ENCODE measurements at places on chromosomes 6 and 20.

- H3K27me3 ChIP-seq, result no peaks in the 10 kb centered on the region
- no peaks in the 10 kb centered on the region for H3K4me1 ChIP-seq
- H3K36me3 ChIP-seq, result no peaks in the 10 kb centered on the region
- H3K27ac ChIP-seq, result no peak overlapping the region
Observed at GRCh38 chr6:28490205-28490890, 25.2 kb downstream of the GPX6 start.

GRCh38 chr6:156909212-156910010 lies 132.2 kb downstream of the ARID1B start:
- no peak for DNase-seq
- no peaks in the 10 kb centered on the region for H3K36me3 ChIP-seq
- no peaks in the 10 kb centered on the region for H3K27me3 ChIP-seq

GRCh38 chr6:143363299-143363698 lies 87.2 kb downstream of the ADAT2 start:
- no peaks in the 10 kb centered on the region for H3K27me3 ChIP-seq
- no peak overlapping the region for H3K4me3 ChIP-seq
- no peaks in the 10 kb centered on the region for H3K4me1 ChIP-seq
- H3K36me3 ChIP-seq, result no peaks in the 10 kb centered on the region
- no peak overlapping the region for H3K27ac ChIP-seq

- DNase-seq, result no peak
- H3K4me1 ChIP-seq, result no peaks in the 10 kb centered on the region
- no peaks in the 10 kb centered on the region for H3K27me3 ChIP-seq
- no peak overlapping the region for H3K4me3 ChIP-seq
- no peak overlapping the region for H3K27ac ChIP-seq
Observed at GRCh38 chr20:36183155-36183944, 28.8 kb downstream of the EPB41L1 start.

DNA sequence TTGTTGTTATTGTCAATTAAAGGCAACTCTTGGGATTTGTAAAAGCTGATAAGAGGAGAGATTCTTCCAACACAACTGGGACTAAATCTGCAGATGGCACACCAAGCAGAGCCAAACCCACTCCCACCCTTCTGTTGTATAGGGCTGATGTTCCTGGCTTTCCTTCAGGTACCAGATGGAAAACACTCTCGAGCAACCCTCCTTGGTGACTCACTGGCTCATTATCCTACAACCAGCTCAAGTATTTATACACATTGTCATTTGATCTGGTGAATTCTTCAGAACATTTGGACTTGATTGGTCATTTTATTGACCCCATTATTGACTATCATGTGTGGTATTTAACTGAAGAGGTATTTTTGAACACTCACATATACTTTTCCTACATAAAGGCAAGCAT lies 190.3 kb upstream of the PCSK2 start:
- H3K27me3 ChIP-seq, result no peaks in the 10 kb centered on the region
- H3K4me1 ChIP-seq, result no peaks in the 10 kb centered on the region

- H3K36me3 ChIP-seq, result peaks cover 26% of the 10 kb centered on the region
- H3K4me3 ChIP-seq, result no peak overlapping the region
- no peaks in the 10 kb centered on the region for H3K27me3 ChIP-seq
- H3K27ac ChIP-seq, result no peak overlapping the region
- no peak for DNase-seq
- no peaks in the 10 kb centered on the region for H3K4me1 ChIP-seq
Observed at GRCh38 chr6:37392821-37393220, 39.0 kb downstream of the RNF8 start.

DNA sequence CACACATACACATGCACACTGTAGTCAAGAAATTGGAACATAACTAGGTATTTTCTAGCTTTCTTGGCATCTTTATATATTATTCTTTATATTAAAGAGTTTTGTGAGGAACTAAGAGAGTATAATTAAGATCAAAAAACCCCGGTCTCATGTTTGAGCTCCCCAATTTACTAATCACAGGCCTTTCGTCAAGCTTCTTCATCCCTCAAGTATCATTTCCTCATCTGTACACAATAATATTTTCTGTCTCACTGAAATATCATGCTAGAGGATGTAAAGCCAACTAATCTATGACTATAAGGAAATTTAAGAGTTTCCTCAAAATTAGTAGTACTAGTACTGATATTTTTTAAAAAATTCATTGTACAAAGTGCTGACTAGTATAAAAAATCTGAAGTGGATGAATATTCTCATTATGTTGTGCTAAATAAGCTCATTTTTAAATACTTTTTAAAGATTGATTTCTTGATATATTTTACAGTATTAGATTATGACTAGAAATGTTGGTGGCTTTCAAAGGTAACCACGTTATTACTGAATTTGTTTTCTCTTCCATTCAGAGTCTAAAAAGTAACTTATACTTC lies 28.0 kb downstream of the PEX3 start:
- H3K36me3 ChIP-seq, result peaks cover 47% of the 10 kb centered on the region
- H3K27ac ChIP-seq, result no peak overlapping the region
- H3K27me3 ChIP-seq, result no peaks in the 10 kb centered on the region
- no peaks in the 10 kb centered on the region for H3K4me1 ChIP-seq

All from ascending aorta (tissue), 2 donors.